ENCODE measurements at places on chromosomes 12 and 14.

GRCh38 chr12:117441751-117442150, 80.3 kb upstream of the NOS1 start:
- DNase-seq, result no peak

- no peak for DNase-seq
Measured at GRCh38 chr12:16282978-16283377, 5.5 kb upstream of the SLC15A5 start.

GRCh38 chr14:75260025-75260763, 18.4 kb upstream of the FOS start:
- DNase-seq, result no peak

DNA sequence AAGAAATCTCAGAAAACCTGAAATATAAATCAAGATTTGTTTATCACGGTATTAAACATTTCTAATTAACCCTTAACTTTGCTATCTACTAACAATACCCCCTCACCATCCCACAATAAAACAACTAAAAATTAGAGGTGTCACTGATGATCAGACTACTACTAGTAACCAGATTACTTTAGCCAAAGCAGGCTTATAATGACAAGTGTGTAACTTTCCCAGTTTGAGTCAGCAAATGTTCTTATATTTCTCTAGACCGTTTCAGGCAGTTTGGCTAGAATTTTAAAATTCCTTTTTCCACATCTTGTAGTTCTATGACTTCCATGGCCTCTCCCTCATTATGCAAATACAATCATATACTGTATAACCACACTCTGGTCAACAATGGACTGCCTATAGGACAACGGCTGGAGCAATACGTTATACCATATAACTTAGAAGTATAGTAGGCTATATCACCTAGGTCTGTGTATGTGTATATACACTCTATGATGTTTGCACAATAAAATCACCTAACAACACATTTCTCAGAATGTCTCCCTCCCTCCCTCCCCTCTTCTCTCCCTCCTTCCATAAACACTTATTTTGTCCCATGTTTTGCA, 102.1 kb downstream of the DENND5B start:
- DNase-seq, result no peak

DNA sequence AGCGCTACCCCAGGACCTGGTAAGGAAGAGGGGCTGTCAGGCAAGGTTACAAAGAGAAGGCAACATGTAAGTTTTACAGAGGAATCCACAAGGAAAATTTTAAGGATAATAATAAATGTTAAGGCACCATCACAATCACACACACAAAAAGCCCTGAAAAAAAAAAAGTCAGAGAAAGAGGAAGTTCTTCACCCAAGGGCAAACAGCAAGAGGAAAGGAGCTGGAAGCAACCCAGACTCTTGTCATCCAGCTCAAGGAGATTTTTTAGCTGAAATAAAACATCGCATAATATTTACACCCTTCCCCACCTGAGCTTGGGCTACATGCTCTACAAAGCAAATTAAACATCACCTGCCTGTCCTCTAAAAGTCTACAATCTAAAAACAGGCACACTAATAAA, 9.5 kb downstream of the SPTB start:
- DNase-seq, result no peak

- no peak for DNase-seq
Measured at GRCh38 chr14:91350813-91351511, 66.7 kb downstream of the CCDC88C start.

DNA sequence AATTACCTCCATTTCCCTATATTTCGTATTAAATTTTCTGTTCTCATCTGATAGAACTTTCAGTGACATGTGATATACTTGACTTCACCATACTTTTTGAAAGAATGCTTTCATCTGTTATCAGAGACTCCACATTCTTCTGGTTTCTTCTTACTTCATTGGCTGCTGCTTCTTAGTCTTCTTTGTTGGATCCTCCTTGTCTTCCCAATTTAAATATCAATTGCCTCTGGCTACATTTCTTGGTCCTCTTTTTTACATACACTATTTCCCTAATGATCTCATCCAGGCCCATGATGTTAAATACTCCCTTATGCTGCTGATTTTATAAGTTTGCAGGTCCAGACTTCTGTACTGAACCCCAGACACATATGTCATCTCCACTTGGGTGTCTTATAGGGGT, 22.0 kb downstream of the OR5AU1 start:
- DNase-seq, result no peak

DNA sequence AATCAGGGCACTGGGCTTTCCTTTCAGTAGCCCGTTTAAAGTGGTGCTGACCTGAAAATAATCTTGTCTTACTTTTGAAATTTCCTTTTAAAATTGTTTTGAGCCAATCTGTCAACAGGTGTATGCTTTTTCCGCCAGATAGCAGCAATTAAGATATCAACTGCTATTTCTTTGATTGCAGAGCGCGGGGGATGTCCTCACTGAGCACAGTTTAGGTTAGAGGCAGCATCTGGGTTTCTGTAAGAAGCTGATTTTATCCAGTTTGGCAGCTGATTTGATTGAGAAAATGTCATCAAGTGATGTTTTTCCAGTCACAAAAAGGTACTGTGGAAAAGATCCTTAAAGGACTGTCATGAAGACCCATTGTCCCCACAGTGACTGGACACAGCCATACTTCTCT, 371.8 kb downstream of the ADAMTS20 start:
- no peak for DNase-seq

DNA sequence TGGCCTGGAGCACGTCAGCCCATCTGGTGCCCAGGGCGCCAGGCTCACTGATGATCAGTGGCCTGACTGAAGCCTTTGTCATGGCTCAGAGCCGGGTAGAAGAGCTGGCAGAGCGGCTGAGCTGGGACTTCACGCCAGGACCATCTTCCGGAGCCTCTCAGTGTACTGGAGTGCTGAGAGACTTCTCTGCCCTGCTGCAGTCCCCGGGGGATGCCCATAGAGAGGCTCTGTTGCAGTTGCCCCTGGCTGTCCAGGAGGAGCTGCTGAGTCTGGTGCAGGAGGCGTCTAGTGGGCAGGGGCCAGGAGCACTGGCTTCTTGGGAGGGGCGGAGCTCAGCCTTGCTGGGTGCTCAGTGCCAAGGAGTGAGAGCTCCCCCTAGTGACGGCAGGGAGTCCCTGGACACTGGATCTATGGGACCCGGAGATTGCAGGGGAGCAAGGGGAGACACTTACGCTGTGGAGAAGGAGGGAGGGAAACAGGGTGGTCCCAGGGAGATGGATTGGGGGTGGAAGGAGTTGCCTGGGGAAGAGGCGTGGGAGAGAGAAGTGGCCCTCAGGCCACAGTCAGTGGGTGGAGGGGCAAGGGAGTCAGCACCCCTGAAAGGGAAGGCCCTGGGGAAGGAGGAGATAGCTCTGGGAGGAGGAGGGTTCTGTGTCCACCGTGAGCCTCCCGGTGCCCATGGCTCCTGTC, 2.0 kb downstream of the KHNYN start:
- peak; percentile 90 for DNase-seq

- no peak for DNase-seq
Measured at GRCh38 chr14:102691763-102692162, 85.5 kb upstream of the TRAF3 start.

GRCh38 chr12:1646569-1647284, 17.7 kb downstream of the WNT5B start:
- DNase-seq, result no peak

DNA sequence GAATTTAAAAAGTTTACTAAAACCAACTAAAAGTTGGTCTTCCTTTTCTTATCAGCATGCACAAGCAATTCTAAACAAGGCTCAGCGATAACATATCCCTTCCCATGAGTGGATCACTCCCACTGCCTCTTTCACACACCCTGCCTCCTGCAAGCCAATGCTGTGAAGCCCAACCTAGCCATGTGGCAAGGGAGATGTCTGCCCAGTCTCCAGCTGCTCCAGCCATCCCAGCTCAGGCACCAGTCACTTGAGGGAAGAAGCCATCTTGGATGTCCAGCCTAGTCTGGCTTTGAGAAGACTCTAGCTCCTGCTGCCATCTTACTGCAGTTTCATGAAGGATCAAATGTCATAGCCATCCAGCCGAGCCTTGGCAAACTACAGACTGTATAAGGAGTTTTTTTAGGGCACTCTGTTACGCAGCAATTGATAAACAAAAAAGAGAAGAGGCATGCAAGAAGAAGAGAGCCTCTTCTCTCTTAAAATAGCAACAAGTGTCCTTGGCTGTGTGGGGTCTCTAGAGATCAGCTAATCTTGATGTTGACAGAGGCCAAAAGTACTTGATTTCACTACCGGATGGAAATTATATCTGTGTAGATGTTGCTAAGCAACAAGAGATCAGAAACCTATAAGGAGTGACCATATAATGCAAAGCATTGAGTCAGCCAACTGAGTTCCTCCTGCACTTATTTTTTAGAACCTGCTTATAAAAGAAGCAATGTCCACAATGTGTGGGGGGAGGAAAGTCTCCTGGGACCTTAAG, 108.9 kb downstream of the PTCSC3 start:
- DNase-seq, result no peak

DNA sequence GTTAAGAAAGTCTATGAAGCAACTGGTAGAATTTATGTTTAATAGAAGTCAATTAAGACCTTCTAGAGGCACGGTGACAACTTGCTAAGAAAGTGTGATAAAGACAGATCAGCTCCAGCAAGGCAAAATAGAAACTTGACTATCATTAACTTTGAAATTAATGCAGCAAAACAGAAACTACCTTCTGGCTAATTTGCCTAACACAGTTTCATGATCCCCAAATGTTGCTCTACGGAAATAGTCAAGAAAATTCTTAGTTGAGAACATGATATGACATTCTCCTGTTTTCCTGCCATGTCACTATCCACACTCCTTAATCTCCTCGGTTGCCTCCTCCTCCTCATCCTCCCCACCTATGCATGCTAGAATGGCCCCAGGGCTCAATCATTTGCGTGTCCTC, 4.2 kb downstream of the DENND5B start:
- no peak for DNase-seq

- DNase-seq, result no peak
Measured at GRCh38 chr14:38208618-38209562, 1.2 kb downstream of the SSTR1 start.

GRCh38 chr14:53006931-53007562, 56.2 kb upstream of the FERMT2 start:
- no peak for DNase-seq

GRCh38 chr14:98932431-98933325, 339.3 kb downstream of the BCL11B start:
- no peak for DNase-seq

- DNase-seq, result no peak
Measured at GRCh38 chr14:22282949-22283348, 306.1 kb downstream of the DAD1 start.

- DNase-seq, result no peak
Measured at GRCh38 chr12:93857991-93858447, 180.8 kb downstream of the CRADD start.

DNA sequence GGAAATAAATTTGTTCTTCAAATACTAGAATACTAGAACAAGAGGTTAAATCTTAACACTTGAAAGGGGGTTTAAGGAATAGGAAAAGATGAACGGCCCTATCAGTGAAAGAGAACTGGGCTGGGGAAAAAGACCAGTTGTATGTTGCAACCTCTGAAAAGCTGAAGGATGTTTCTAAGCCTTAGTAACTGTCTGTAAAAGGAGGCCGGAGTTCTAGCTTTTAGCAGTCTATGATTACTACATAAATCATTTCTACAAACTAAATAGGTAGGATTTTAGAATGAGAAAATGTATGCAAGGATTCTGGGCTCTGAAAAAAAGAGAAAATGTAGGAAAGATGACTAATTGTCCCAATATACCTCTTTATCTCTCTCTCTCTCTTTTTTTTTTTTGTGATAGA, 4.9 kb downstream of the CERS5 start:
- no peak for DNase-seq

GRCh38 chr14:93010522-93011140, 87.7 kb downstream of the CHGA start:
- DNase-seq, result no peak

DNA sequence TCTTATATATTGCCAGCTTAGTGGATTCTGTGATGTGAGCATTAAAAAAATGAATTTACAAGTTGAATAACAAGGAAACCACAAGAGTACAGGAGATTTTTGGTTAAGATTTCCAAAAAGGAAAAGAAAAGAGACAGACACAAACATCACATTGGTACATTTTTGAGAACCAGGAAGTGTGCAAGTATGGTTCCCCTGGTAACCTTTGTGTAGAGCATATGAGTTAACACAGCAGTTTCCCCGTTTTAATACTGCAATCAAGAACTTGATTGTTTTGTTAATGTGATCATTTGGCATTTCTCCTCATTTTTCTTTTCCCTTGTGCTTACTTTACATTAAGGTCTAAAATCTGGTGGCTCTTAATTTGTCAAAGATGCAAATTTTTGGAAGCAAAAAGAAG, 490.4 kb upstream of the ATP2B1 start:
- no peak for DNase-seq

- no peak for DNase-seq
Measured at GRCh38 chr12:42593874-42594273, 4.3 kb upstream of the PRICKLE1 start.

DNA sequence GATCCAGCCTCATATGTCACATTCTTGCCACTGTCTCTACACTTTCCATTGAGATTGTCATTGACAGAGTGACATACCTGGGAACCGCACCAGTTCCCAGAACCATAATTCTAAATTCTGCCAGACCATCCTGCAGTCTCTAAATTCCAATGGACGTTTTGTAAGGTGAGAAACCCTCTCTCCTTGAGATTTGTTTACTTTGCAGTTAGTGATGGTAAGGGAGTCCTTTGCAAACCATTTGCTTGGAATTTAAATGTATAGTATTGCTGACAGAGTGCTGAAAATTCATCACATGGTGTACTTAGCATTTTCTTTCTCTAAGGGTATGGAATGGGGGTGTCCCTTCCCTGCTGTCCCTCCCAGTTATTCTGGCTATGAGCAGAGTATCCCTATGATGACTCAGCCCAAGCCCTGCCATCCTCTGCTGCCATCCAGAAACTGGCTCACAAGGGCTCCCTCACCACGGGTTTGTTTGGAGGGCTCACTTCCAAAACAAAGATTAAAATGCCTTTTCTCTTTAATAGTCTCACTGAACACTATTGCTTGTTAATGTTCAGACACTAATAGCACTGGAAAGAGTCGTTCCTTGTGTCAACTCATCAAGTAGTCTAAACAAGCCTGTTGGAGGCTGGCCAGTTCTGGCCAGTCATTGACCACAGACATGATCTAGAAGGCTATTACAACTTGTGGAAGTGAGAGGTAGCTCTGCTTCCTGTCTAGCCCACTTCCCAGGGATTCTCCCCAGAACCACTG, 129.0 kb upstream of the HMGA2 start:
- DNase-seq, result no peak

DNA sequence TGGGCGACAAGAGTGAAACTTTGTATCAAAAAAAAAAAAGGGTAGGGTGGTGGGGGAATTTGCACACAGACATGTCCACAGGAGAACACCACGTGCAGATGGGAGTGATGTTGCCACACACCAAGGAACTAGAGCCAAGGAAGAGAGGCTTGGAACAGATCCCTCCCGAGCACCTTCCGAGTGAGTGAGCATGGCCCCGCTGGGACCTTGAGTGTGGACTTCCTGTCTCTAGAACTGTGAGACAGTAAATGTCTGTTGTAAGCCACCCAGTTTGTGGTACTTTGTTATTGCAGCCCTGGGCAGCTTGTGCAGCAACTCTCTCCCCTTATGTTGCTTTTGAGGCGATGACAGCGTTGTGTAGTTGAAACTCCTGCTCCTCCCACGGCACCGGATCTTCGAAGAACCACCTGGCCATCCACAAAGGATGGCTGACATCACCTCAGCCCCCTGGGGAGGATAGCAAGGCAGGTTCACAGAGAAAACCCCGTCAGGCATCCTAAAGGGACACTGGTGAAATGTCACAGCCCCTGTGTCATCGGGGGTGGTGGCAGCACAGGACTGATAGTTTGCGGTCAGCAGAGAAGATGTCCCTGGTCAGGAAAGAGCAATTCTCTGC, 54.7 kb upstream of the PLEKHG3 start:
- DNase-seq, result no peak

- no peak for DNase-seq
Measured at GRCh38 chr12:124213666-124214347, 81.1 kb upstream of the RFLNA start.

GRCh38 chr14:48805315-48805714, 780.9 kb downstream of the RPS29 start:
- no peak for DNase-seq

Data from stimulated activated CD4-positive, alpha-beta T cell treated with anti-CD3 and anti-CD28 coated beads, Interleukin-1b, Interleukin-23, amount 100 ng/mL, for 24 hours (primary cell).